ENCODE measurements at places on chromosomes 16 and 17.
A peak's percentile ranks its signal among the peaks of the same experiment; 100 is the strongest.

DNA sequence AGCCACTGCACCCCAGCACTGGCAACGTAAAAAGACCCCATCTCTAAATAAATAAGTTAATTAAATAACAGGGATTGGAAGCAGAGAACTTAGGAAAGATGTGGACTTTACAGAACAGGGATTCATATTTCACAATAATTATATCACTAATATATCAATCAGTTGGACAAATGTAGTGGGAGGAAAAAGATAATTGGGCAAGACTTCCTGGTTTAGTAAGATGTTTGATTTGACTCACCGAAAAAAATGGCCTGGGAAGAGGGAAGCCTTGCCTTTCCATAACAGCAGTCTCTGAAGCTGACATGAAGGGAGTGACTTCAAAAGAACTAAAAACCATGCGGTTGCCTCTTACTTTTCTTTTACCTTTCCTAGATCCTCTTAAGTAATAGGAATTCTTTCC is 15.2 kb upstream of the C17orf78 start:
- DNase-seq, result no peak

- no peak for DNase-seq
Observed at GRCh38 chr16:83603723-83604570, 203.8 kb upstream of the HSBP1 start.

DNA sequence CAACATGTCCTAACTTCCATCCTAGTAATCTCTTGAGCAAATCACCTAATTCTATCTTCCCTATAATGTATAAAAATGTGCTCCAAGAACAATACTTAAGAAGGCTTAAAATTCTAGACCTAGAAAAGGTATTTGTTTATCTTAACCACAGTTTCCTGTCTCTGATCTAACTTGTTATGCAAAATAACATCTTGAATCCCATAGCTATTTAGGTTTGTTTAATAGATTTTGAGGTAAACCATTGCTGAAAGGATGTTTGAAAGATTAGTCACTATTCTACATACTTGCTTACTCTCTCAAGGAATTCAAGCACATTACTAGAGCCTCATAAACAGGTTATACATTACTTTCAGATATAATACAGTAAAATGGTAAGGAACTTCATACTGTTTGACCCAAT is 13.0 kb downstream of the CA10 start:
- DNase-seq, result no peak

DNA sequence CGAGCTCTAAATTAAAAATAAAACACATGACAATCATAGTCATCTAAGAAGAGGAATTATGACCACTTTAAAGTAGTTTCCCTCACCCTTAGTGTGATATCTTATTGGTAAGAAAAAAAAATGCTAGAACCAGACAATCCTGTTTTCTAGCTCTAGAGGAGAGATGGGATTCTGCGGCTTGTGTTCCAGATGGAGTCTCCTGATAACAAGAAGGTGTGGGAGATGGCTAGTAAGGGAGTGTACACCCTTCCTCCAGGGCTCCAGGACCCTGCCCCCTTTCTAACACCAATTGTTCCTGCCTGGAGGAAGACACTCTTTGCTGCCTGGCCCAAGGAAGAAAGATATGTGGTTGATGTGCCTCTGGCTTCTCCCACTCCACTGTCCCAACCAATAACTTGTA is 68.8 kb upstream of the FBXO47 start:
- no peak for DNase-seq

- no peak for DNase-seq
Observed at GRCh38 chr16:27237219-27238015, 31.2 kb downstream of the NSMCE1 start.

- no peak for DNase-seq
Observed at GRCh38 chr17:71383091-71383490, 737.7 kb upstream of the SOX9 start.

GRCh38 chr17:79741751-79742588 is 11.2 kb downstream of the ENPP7 start:
- DNase-seq, result peak; percentile 75

DNA sequence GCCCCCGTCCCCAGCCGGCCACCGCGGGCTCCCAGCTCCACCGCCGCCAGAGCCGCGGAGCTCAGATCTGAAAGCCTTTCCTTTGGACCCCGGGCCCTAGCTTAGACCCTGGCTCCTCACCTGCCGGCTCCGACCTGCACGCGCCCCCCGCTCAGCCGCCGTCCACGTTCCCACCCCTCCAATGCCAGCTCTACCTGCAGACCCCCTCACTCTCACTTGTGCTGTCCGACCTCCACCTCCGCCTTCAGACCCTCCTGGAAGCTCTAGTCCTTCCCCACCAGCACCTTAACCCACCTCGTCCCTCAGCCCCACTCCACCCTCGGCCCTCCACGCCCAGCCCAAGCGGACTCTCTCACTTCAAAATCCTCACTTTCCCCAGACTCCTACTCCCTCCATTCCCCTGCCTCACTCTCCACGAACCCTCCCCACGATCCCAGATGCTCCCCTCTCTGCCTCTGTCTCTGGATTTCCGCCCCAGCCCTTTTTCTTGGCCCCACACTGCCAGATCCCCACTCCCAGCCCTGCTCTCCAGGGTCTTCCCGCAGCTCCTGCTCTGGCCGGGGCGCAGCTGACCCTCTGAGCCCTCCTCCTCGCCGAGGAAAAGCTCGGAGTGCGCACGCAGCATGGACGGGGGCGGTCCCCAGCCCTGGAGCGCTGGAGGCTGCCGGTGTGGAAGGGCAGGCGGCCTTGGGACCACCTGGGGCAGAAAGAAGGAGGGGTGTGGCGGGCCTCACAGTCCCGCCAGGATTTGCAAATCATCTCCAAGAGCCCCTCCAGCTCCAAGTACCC is at the start of gene TMEM114:
Gene TMEM114 (minus strand): TSS at position 612 of the 789 bp plus-strand sequence. CDS start 673 bp downstream, outside the sequence.
- no peak for DNase-seq

GRCh38 chr16:9953908-9954570 is 228.2 kb downstream of the GRIN2A start:
- DNase-seq, result no peak

DNA sequence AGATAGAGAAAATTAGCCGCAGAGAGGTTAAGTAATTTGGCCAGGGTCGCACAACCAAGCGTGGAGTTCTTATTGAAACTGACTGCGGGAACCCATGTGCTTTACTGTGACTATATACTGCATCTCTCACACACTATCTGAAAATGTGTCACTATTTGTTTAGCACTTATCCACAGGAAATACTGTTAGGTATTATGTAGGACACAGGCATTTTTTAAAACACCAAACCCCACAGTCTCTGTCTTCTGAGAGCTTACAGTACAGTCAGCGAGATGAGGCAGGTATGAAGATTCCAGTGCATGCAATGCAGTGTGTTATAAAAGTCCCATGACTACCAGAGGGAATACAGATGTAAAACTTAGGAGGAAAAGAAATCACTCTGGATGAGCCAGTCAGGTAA is 11.3 kb downstream of the RBL2 start:
- DNase-seq, result no peak

DNA sequence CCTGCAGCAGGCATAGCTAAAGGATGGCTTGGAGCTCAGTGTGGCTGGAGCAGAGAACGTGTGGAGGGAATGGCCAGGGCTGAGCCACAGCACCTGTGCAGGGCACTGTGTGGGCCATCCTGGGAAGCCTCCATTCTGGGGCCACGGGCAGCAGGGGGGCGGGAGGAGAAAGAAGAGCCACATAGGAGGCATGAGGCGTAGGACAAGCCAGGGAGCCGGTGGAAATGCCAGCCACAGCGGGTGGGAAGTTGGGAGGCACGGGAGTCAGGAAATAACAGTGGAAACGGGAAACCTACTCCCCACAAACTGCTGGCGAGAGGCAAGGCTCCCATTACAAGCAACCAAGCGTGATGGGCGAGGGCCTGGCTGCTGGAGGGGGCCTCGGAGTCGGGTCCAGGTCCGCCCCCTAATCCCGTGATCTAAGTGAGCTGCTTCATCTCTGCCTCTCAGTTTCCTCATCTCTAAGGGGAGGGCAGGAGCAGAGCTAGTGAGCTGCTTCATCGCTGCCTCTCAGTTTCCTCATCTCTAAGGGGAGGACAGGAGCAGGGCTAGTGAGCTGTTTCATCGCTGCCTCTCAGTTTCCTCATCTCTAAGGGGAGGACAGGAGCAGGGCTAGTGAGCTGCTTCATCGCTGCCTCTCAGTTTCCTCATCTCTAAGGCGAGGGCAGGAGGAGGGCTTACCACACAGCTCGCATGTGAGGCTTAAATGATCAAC is 104.9 kb downstream of the ADCY9 start:
- DNase-seq, result no peak

GRCh38 chr16:81729451-81729850 is 49.6 kb upstream of the PLCG2 start:
- no peak for DNase-seq

- DNase-seq, result peak; percentile 27
Observed at GRCh38 chr16:27154705-27155521, 48.4 kb upstream of the KDM8 start.

DNA sequence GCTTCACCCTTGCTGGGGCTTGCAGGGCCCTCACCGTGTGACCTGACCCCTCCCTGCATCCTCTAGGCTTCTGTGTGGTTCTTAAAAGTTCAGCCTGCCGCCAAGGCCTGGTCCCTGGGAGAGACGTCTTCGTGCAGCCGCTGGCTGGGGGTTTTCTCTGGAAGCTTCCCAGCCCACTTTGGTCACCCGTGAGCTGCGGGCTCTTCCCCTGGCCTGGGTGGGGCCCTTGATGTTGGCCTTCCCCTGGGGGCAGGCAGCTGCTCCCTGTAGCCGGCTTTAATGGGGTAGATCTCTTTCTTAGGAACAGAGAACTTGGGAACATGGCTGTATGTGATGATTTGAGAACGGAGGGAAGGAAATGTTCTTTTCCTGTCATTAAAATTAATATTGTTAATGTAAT is 32.7 kb downstream of the ZNF750 start:
- no peak for DNase-seq

DNA sequence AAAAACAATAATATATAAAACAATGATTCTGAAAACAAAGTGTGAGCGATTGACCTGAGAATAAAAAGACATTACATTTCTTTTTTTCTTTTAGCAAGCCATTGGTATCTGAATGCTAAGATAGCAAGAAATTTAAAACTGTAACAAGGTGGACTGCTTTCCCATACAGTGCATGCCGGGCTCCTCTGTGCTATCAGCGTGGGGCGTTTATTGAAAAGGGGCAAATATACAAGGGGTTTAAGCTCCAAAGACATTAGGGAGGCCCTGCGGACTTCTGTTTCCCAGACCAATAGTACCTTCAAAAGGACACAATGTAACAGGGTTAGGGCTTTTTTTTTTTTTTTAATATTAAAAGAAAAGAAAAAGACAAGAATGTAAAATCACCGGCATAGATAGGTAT is 261.3 kb downstream of the ZFHX3 start:
- no peak for DNase-seq

- DNase-seq, result peak; percentile 81
Observed at GRCh38 chr16:52069866-52070265, 477.1 kb downstream of the TOX3 start.

- no peak for DNase-seq
Observed at GRCh38 chr16:87584271-87584670, 18.0 kb upstream of the JPH3 start.
